ENCODE measurements at places on chromosomes 6 and 20.

DNA sequence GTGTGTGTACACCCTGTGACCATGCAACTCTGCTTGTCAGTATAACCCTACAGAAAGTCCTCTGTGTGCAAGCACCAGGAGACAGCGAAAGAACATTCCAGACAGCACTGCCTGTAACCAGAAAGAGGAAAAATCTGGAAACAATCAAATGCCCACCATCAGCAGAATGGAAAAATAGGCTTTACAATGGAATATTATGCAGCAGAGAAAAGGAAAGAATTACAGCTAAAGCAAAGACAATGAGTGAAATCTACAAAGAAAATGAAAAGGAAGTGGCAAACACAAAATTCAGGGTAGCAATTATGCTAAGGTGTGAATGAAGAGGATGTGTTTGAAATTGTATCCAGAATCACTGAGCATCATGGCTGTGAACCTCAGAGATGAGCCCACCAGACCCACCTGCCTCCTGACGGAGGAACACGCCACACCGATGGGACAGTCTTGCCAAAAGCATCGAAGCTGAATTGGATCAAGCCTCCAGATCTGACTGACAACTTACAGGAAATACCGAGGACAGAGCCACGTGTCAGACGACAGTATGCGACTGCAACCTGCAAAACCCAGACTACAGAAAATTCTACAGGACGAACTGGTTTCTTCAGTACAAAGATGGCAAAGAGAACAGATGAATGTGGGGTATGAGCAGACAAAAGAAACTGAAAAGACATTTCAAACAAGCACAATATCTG is 133.2 kb downstream of the NFATC2 start:
- DNase-seq, result no peak

DNA sequence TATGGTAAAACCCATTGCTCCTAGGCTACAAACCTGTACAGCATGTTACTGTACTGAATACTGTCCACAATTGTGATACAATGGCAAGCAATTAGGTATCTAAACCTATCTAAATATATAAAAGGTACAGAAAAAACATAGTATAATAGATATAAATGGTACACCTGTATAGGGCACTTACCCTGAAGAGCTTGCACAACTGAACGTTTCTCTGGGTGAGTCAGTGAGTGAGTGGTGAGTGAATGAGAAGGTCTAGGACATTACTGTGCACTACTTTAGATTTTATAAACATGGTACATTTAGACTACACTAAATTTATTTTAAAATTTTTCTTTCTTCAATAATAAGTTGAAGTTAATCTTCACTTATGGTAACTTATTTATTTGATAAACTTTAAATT is 119.9 kb upstream of the CEP85L start:
- no peak for DNase-seq

- DNase-seq, result no peak
These were observed 23.8 kb downstream of the BPIFB1 start for GRCh38 chr20:33306807-33307206.

- no peak for DNase-seq
These were observed 44.2 kb upstream of the SCRT2 start for GRCh38 chr20:719816-720215.

GRCh38 chr20:60754856-60755255 is 497.2 kb upstream of the CDH4 start:
- DNase-seq, result no peak

GRCh38 chr6:161164182-161164625 is 109.7 kb downstream of the AGPAT4 start:
- DNase-seq, result no peak

- DNase-seq, result peak; percentile 80
These were observed 182.5 kb downstream of the GMPR start for GRCh38 chr6:16420715-16421461.

DNA sequence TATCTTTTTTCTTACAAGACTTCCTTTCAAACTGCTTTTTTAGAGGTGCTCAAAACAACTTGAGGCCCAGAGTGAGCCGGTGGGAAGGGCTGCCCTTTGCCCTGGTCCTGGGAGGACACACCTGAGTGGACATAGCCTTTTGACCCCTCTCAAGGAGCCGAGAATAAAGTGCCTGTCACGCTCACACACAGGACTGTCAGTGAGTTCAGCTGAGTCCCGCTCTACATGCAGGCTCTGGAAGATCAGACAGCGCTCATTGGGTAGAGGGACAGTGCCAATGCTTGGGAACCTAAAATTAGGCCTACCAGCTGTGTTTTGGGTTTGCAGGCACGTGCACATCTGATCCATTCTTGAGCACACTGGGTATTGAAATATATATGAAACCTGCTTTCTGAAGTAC is 387.8 kb downstream of the CD83 start:
- no peak for DNase-seq

GRCh38 chr6:31940256-31940664 is 5.6 kb upstream of the CFB start:
- no peak for DNase-seq

DNA sequence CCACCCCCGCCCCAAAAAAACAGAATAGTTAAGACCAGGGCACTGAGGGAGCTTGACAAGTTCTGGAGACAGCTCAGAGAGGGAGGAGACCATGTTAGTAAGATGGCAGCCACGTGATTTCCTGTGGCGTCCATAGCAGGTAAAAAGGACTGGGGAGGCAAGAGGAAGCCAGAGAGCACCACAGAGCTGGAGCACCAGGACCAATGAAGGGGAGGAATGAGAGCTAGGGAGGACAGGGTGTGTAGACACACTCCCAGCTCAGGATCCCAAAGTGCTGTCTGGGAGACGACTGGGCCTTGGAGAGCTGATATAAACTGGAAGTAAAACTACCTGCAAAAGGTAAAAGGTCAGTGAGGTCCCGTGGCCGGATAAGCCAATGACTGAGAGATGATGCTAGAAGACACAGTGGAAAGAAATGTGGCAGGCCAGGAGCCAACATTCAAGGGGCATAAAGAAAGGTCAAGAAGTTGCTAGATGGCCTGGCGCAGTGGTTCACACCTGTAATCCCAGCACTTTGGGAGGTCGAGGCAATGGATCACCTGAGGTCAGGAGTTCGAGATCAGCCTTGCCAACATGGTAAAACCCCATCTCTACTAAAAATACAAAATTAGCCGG is 39.0 kb downstream of the SLC23A2 start:
- DNase-seq, result peak; percentile 43

- DNase-seq, result no peak
These were observed 21.6 kb downstream of the FKBP1A start for GRCh38 chr20:1371202-1371782.

DNA sequence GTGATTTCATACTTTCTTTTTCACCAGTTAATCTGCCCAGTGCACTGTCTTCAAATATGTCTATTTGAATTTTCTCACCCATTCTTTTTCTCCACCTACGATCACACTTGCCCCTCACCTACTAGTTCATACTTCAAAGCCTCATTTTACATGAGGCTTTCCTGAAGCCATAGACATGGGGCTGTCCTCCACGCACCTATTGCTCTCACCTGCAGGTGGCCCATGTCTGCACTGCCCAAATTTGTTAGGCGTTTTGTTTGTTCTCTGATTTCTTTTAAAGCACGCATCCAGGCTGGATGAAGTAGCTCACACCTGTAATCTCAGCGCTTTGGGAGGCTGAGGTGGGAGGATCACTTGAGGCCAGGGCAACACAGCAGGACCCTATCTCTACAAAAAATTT is 106.8 kb upstream of the RIPOR2 start:
- peak; percentile 21 for DNase-seq

DNA sequence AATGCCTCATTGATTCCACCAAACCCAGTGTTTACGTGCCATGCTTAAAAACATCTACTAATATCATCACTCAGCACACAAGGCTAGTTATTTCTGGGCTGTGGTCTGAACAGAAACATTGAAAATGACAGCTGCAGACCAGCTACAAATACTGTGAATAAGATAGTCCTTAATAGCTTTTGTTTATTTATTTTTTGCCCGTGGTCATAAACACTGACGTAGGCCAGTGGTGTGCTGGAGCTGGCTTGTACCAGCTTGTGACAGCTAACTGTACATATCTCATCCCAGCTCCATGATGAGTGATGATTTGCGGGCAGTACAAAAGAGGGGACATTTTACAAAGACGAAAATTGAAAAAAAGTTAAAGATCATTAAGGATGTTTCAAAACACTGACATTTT is 1057.0 kb downstream of the EPHA7 start:
- no peak for DNase-seq

- DNase-seq, result no peak
These were observed 24.7 kb downstream of the PACSIN1 start for GRCh38 chr6:34490390-34491090.

GRCh38 chr20:50645253-50646068 is 45.9 kb downstream of the RIPOR3 start:
- no peak for DNase-seq

- peak; percentile 25 for DNase-seq
These were observed 30.1 kb upstream of the SLC16A10 start for GRCh38 chr6:111057074-111057752.

DNA sequence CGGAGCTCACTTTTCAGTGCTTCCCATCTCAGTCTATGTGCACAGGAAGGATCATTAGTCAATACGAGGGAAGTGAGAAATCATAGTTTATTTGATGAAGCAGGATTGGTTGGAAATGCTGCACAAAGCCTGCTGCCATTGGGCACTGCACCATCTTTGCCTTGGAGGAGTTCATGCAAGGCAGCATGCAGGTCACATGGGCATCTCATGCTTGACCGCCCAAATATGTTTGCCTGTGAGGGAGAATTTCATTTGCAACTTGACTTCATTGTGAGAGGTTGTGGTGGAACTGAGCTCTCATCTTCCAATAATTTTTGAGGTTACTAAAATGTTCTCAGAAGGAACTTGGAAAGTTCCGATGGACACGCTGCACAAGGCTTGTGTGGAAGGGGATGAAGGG is 83.9 kb upstream of the SYNDIG1 start:
- DNase-seq, result no peak

DNA sequence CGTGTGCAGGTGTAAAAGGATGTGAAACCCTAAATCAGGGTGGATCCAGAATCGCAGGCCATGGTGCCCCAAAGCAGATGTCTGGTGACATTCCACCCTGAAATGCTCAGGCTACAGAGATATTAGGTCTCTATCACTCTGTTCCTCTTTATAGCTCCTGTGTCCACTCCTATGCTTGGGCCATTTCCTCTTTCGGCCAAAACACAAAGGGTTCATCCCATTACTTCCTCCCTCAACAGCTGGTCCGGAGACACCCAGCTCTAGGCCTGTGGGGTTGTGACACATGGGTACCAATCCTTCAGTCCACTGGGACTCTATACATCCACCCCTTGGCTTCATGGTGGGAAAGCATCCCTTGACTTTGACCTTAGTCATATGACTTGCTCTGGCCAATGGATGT is 1.7 kb upstream of the SIGLEC1 start:
- DNase-seq, result no peak

- no peak for DNase-seq
These were observed 142.5 kb upstream of the HDDC2 start for GRCh38 chr6:125444006-125444923.

GRCh38 chr20:19974630-19975435 is 42.3 kb upstream of the NAA20 start:
- DNase-seq, result no peak

- DNase-seq, result no peak
These were observed 74.5 kb upstream of the MARCKS start for GRCh38 chr6:113782636-113783035.

- DNase-seq, result no peak
These were observed 53.7 kb downstream of the HFE start for GRCh38 chr6:26140967-26141294.

DNA sequence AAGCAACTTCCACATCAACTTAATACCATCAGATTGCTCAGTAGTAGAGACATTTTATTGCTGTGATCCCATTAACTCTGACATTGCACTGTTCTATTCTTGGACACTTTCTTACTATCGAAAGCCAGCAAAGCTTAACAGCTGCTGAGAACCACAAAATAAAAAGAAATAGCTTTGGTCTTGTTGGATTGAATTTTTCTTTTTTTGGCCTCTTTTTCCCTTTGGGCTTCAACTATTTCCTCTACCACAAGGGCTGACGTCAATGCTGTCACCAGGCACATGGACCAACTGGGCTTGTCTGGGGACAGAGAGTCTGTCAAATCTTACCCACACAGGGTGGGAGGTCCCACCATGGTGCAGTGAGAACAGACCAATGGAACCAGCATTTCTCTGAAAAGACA is 63.4 kb upstream of the ENPP5 start:
- no peak for DNase-seq
